Astrocyte (in vitro differentiated cells and primary cell): ENCODE measurements at places on chromosomes 2 and 18.
A peak's percentile ranks its signal among the peaks of the same experiment; 100 is the strongest.

DNA sequence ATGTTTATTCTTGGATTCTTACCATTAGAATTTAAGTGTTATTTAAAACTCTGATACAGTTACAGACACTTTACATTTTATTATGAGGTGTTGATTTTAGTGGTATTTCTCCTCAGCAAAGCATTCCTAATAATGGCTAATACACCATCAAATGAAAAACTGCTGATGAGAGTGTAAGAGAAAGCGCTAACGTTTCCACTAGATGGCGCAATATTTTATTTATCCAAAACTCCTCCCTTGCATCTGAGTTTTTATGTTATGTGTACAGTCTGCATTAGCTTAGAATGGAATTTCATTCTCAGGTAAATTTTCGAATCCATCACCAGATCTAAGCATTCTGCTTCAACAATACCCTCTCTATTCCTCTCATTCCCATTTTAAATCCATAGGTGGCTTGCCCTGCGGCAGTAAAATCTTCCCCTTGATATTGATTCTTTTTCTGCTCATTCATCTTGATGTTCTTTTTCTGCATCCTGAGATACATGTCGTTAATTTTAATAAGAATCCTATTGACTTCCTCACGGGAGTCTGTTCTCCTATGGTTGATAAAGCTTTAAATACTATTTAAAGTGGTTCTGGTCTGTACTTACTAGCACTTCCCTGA lies 53.9 kb downstream of the PRKRA start:
- peak; percentile 14 for DNase-seq

DNA sequence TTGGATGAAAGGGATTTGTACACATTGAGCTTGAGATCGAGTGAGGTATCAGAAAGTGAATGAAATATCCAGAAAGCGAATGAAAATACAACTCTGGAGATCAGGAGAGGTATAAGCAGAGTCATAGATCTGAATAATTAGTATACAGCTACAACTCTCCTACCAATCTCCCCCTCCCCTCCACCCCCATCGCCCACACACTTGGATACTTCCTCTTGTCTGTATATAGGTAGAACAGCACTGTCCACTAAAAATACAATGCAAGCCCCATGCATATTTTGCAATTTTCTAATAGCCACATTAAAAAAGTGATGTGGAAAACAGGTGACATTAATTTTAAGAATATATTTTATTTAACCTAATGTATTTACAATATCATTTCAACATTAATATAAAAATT lies 23.7 kb upstream of the WIPF1 start:
- no peak for DNase-seq

GRCh38 chr18:56276466-56276865 lies 361.9 kb downstream of the TXNL1 start:
- DNase-seq: no peak

- no peak for DNase-seq
Measured at GRCh38 chr2:144682248-144682647, 162.3 kb upstream of the ZEB2 start.

DNA sequence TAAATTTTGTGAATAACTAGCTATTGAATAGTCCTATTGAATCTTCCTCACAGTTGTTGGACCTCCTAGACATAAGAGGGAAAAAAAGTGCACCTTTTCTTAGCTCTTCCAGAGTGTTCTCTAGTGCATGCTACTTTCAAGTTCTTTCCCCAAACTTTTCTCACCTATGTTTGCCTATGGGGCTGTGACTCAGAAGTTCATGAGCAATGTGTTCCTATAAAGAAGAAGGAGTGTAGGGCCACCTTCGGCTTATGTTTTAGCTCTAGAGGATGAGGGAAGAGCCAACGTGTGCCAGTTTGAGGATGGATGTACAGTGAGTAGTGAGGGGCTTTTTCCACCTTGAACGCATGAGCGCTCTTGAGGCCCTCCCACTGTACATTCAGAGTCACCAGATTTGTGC lies 27.0 kb upstream of the HNMT start:
- no peak for DNase-seq
